ENCODE measurements at places on chromosomes 4 and X.

- DNase-seq = no peak
Observed at GRCh38 chr4:81442484-81443085, 29.1 kb downstream of the RASGEF1B start.

GRCh38 chr4:82380344-82380743, 6.6 kb upstream of the HNRNPD start:
- no peak for DNase-seq

DNA sequence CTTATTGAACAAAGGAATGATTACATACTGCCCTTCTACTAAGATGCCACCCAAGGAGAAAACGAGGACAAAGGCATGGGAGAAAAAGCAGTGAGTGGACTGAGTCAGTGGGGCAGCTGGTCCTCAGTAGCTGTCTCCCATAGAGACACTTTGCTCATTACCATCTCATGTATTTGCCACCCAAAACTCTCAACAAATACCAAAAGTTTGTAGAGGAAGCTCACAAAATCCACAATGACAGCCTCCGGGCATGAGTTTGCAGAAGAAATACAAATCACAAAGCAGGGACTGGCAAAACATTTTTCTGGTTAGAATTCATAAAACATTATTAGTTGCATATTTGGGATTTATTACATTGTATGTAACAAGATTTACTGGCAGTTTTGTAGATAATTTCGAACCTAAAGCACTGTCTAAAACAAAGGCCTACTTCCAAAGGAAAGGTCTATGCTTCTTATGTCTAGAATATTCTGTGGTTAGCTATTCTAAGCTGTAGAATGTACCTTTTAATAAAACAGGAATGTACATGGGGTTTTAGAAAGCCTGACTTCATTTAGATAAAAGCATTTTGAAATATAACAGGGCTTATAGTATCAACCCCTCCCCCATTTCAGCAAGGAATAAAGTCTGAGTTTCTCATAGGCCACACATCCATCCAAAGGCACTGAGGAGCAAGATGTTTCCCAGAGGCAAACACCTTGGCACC, 17.7 kb downstream of the PCDH18 start:
- no peak for DNase-seq

- peak; percentile 91 for DNase-seq
Observed at GRCh38 chr4:48360285-48361011, 19.1 kb downstream of the SLAIN2 start.

- no peak for DNase-seq
Observed at GRCh38 chrX:10944136-10944885, 166.8 kb upstream of the HCCS start.

DNA sequence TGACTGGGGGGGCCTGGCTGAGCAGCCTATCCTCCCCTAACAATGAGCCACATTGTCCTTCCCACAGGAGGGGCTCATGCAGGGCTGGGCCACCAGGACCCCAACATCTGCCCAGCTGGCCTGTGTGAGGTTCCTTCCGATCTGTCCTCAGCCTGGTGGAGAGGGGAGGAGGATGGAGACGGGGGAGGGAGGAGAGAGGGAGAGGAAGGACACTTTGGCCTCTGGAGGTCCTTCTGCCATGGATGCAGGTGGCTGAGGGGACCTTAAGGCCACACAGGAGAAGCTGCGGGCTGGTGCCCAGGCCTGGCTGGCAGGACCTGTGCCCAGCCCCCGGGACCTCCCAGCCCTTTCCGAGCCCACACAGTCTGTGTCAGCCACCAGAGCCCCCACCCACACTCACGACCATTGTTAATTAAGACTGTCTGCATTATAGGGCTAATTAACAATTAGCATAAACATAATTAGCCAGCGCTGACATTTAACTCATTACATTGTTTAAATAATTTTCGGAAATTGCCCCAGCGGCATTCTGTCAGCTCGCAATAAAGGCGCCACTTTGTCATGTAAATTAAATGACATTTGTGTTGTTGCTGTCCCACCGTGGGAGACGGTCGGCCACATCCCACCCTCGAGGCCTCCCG, 53.0 kb upstream of the NKX1-1 start:
- DNase-seq = no peak

- no peak for DNase-seq
Observed at GRCh38 chr4:110412354-110413065, 63.4 kb upstream of the ENPEP start.

DNA sequence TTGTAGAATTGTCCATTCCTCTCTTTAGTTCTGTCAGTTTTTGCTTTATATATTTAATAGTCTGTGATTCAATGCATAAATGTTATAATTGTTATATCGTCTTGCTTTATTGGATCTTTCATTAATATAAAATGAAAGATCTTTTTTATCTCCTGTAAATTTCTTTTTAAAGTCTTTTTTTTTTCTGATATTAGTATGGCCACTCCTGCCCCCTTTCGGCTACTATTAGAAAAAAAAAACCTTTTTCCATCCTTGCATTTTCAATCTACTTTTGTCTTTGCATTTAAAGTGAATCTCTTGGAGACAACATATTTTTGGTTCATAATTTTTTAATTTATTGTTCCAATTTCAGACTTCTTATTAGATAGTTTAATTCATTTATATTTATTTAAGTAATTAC, 677.4 kb upstream of the NDST4 start:
- DNase-seq = peak; percentile 8

- DNase-seq = no peak
Observed at GRCh38 chr4:63275491-63275890, 1133.8 kb downstream of the TECRL start.

GRCh38 chr4:103002551-103002950, 17.0 kb downstream of the SLC9B1 start:
- peak; percentile 13 for DNase-seq

- peak; percentile 5 for DNase-seq
Observed at GRCh38 chr4:151485541-151486131, 76.7 kb downstream of the FHIP1A start.

DNA sequence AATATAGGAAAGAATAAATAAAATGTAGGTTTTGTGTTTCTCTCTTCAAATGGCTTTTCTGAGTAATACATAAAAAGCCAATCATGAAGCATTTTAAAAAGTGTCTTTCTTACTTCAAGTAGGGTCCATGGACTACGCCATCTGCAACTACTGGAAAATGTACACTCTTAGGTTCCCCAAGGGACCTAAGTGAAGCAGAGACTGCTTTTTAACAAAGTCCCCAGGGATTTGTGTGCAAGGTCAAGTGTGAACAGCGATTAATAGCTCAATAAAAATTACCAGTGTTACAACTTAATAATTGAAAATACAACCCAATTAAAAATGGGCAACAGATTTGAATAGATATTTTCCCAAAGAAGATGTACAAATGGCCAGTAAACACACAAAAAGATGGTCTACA, 84.9 kb downstream of the ARHGAP6 start:
- DNase-seq = no peak

DNA sequence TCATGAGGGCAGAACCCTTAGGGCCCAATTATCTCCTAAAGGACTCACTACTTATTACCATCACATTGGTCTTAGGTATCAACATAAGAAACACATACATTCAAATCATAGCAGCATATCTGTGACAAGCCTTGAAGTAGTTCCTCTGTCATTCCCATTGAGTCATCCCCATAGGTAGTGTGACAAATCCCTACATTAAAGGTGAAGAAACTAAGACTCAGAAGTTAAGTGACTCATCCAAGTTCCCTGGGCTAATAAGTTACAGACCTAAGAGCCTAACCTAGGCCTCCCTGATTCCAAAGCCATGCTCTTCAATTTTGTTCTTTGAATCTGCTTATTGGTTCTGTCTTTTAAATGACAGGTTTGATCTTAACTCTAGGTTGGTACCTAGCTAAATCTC, 58.2 kb downstream of the CD38 start:
- DNase-seq = peak; percentile 42

DNA sequence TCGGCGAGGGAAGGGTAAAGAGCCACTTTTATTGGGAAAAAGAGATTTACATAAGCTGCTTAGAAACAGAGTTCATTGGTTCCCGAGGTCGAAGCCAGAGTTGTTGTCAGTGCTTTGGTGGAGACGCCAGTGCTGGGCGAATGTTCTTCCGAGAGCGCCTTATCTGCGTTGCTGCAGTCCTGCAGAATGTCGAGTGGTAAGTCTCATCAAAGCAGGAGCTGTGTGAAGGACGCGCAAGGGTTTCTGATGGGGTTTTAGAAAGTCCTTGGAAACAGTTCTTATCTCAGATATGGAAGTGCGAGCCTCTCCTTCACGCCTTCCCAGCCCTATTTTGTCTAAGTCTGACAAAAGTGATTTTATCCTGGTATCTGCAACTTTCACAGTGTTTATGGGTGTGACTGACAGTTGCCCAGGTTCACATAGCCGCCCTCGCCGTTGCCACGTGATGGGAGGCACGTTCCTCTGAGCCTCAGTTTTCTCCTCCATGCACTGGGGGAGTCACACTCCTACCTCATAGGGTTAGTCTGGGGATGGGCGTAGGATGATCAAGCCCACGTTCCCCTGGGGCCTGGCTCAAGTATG, 47.3 kb upstream of the NSG1 start:
- DNase-seq = no peak

DNA sequence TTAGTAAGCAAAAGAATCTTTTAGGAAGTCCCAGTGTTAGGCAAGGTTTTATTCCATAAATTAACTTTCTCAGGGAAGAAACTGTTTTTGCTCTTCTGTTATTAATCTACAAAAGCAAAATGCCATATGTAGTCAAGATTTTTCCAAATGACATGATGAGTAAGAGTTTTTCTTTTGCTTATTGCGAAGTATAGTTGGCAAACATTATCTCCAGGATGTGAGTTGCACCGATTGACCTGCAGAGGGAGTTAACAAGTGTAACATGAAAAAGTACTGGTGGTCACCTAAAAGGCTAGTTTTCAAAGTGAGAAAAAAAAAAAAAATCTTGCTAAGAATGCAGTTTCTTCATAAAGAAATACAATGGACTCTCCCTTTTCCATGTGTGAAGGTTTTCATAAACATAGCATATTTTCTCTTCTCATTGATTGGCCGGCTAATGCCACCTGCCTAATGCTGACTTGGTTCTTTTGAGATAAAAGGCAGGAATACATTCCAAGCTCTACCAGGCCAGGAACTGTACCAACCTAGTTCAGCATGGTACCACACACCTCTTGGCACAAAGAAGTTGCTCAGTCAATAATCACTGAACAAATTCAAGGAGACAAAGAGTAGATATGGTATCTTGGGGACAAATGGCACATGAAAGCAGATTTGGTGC, 100.2 kb downstream of the LNX1 start:
- DNase-seq = peak; percentile 81

GRCh38 chr4:176949029-176949428, 156.3 kb upstream of the VEGFC start:
- DNase-seq = peak; percentile 18

DNA sequence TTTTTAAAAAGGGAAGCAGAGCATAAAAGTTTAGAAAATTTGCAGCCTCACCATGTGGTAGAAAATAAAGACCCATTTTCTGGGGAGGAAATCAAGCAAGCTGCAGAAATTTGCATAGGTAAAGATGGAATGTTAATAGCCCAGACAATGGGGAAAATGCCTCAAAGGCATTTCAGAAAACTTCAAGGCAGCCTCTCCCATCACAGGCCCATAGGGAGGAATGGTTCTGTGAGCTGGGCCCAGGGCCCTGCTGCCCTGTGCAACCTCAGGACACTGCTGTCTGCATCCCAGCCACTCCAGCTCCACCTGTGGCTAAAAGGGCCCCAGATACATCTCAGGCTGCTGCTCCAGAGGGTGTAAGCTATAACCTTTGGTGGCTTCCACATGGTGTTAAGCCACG, 137.9 kb downstream of the INPP4B start:
- DNase-seq = no peak

DNA sequence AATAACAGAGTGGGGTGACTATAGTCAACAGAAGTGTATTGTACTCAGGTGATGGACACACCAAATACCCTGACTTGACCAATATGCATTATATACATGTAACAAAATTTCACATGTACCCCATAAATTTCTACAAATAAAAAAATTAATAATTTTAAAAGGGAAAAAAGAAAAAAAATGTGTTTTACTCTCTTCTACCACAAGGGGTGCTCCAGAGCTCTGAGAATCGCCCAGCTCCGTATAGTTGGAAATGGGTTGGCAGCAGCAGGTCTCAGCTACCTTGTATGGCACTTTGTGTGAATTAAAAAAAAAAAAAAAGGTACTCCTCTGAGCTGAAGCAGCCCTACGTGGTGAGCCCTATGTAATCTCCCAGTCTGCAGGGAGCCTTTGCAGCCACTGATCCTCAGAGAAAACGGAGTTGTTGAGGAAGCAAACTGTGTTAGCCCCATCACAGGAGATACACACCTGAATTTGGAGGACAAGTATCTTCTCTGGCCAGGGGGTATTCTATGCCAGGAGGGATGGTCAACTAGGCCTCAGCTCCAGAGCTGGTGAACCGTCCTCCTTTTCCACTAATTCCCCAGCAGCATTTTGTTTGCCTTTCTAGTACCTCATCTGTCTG, 17.2 kb upstream of the POLA1 start:
- DNase-seq = peak; percentile 16

DNA sequence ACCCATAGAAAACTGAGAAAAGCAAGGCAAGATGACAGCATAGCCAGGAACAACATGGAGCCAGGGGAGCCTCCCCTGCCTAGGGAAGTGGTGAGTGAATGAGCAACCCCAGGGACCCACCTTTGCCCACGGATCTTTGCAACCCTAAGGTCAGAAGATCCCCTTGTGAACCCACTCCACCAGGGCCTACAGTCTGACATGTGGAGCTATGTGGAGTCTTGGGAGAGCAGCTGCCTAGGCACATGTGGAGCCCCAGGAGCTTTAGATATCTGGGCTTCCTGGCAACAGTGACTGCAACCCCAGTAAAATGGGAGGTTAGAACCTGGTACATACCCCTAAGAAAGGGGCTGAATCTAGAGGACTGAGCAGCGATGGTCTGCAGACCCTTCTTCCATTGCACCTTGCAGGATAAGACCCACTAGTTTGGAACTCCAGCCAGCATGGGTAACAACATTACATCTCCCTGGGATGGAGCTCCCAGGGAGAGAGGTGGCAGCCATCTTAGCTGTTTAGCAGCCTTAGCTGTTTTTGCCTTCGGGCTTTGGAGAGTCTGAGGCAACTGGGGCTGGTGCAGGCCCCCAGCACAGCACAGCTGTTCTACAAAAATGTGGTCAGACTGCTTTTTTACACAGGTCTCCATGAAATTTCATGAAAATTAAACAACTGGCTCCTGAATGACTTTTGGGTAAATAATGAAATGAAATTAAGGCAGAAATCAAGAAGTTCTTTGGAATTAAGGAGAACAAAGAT, 104.7 kb upstream of the TRIM2 start:
- DNase-seq = no peak

DNA sequence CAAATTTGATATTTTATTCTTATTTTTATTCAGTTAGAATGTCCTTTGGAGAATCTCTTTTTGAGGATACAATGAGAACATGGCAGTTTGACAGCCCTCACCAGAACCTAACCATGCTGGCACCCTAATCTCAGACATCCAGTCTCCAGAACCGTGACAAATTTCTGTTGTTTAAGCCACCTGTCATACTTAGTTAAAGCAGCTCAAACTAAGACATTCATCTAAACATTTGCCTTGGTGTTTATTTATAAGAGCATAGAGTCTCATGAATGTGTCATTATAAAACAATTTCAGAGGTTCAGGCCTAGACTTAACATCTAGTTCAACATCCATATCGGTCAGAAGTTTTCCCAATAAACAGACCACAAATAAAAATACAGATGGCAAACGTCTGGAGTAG, 125.1 kb upstream of the FUNDC1 start:
- peak; percentile 55 for DNase-seq
